CD4-positive, CD25-positive, alpha-beta regulatory T cell (primary cell): ENCODE measurements at places on chromosomes 1 and 21. TPM values are rescaled to one million over a fixed set of nuclear protein-coding genes. Genes with fewer than 3 reads are reported as not detected.

- no peak for DNase-seq
These were observed 734 bp downstream of the MED18 start for GRCh38 chr1:28329395-28330153.

DNA sequence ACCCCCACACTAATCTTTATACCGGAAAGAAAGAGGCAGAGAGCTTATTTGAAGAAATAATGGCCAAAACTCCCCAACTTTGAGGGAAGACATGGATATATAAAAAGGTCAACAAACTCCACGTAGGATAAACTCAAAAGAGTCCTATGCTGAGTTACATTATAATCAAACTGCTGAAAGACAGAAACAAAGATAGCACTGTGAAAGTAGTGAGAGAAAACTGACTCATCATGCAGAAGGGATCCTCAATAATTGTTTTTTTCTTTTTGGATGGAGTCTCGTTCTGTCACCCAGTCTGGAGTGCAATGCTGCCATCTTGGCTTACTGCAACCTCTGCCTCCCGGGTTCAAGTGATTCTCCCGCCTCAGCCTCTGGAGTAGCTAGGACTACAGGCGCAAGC, 48.5 kb upstream of the TTC39A start:
- no peak for DNase-seq

Gene OR2L3
- not detected for total RNA-seq

DNA sequence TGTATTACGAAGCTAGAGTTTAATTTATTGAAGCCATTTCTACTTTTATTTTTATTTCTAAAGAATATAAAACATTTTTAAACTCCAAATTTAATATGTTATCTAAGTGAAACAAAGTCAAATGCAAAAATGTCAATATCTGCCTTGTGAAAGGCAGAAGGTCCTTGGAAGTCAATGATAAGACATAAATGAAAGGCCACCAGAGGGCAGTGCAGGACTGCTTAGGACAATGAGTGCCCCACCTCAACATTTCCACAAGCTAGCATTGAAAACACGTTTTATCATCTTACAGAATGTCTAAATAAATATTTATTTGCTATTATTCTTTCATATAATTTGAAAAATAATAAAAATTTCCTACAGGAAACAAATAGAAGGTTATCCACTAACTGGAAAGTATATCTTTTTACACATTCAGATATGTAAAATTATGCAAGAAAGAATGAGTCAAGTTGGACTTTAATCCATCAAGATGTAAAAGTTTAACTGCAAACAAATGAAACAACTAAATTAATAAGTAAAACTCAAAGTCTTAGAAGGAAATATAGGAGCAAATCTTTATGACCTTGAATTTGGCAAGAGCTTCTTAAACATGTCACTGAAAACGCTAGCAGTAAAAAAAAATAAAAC, 140.1 kb upstream of the FMN2 start:
- DNase-seq = peak; percentile 32

DNA sequence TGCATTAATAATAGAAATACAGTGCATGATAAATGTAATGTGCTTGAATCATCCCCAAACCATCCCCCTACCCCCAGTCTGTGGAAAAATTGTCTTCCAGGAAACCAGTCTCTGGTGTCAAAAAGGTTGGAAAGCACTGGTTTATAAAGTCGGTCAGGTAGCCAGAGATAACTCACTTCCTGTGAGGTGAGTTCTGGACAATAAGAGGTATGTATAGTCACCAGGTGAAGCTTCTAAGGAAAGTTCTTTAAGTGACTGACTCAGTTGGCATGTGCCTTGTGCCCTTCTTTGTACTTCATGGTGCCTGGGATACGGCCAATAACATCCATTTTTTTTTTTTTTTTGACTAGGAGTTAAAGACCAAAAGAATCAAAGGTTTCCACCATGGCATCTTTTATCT, 103.7 kb downstream of the GPATCH2 start:
- no peak for DNase-seq

DNA sequence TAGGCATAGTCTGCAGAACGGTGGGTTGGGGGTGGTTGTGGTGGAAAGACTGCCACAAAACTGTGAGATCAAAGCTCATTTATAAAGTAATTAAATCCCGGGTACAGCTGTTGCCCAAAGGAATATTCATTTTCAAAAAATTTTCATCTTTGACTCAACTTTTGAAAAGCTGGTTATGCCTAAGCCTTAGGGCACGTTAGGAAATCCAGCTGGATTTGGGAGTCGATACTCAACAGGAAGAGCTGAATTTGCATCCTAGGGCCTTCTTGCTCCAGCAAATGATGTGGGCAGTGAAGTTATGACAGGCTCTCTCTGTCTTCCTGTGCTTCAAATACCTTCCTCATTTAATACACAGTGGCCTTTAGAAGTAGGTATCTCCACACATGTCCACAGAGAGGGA, 31.7 kb downstream of the ZP4 start:
- no peak for DNase-seq

Gene TTLL10
- total RNA-seq = not detected

DNA sequence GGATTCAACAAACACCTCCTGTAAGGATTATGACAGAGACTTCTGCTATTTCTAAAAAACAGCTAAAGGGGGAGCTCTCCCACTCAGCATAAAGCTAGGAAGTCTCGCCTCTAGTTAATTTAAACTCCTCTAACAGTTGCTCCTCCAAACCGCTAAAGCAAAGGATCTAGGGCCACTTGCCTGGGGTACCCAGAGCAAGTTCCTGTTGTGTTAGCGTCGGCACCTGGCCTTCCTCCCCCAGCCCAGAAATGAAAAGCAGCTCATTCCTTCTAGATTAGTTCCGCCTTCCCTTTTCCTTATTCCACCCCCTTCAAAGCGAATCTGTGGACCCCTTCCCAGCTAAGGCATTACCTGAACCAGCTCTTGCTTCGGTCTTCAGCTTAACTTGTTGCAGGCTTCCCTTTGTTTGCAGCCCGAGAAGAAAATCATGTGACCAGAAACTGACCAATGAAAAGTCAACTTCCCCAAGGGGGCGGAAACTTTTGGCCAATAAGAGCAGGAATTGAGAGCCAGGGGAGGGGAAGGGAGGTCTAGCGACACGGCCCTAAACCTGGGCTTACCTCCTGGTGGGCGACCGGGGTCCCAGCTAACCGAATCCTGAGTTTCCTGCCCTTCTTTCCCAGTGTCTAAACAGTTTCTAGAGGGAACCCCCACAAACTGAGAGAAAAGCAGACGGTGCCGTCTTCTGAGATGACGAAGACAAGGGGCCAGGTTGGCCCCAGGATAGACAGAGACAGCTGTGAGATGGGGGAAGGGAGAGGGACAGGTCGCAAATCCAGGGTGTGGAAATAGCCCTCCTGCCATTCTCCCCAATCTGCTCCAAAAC, at the start of gene PBXIP1:
Gene PBXIP1, minus strand, starts transcription at position 382 of the 826 bp plus-strand sequence. CDS start 2,378 bp downstream, outside the sequence.
- DNase-seq = peak; percentile 94

GRCh38 chr1:206690516-206690915, 5.8 kb downstream of the MAPKAPK2 start:
- DNase-seq = no peak

GRCh38 chr1:14180738-14181137, 417.7 kb upstream of the KAZN start:
- no peak for DNase-seq

- no peak for DNase-seq
These were observed 3.6 kb upstream of the CRABP2 start for GRCh38 chr1:156709031-156709430.

Gene OR2T2
- total RNA-seq = not detected

DNA sequence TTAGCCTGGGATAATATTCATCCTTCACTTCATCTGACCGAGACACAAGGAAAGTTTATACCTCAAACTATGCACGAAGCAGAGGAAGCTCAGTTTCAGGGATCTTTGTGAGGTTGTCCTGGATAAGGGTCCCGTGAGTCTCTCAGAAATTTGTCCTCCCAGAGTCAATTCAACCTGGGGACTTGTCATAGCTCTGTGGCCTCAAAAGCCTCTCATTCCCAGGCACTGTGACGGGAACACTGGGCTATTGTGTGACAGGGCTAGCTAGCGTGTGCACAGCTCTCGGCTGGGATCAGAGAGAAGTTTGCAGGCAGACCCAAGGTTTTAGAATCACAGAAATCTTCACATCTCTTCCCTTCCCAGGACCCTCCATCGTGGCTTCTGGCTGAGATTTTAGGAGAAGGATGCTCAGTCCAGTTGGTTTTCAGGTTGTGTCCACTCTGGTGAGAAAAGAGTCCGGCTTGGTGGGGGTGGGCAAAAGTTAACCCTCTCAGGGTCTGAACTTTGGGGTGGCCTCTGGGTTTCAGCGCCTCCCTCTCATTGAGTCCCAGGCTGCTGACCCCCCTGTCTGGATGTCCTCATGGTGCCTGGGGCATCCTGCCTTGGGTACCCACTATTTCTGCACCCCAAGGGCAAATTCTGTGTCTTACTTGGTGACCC, 20.4 kb upstream of the LBR start:
- DNase-seq = no peak

- DNase-seq = no peak
These were observed 3.0 kb downstream of the CRYBG2 start for GRCh38 chr1:26350701-26351589.

Gene ITLN2
- total RNA-seq = not detected

Gene HDAC1
- total RNA-seq = 98.2 TPM

Gene DONSON
- total RNA-seq = 15.2 TPM

DNA sequence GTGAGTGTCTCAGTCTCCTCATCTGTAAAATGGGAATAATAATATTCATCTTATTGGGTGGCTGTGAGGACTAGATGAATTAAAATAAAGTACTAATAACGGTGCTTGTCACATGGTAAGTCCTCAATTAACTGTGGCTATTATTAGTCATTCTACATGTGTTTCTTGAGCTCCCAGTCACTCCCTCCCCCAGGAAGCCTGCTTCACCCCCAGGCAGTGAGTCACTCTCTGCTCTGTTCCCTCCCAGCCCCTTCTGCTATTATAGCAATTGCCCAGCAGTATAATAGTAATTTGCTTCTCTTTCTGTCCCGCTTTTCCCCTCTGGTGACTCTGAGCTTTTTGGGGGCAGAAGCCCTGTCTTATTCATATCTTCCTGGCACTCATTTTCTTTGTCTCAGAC, 102.0 kb downstream of the BEND5 start:
- no peak for DNase-seq

GRCh38 chr1:94708299-94708685, 111.9 kb upstream of the SLC44A3 start:
- DNase-seq = no peak

DNA sequence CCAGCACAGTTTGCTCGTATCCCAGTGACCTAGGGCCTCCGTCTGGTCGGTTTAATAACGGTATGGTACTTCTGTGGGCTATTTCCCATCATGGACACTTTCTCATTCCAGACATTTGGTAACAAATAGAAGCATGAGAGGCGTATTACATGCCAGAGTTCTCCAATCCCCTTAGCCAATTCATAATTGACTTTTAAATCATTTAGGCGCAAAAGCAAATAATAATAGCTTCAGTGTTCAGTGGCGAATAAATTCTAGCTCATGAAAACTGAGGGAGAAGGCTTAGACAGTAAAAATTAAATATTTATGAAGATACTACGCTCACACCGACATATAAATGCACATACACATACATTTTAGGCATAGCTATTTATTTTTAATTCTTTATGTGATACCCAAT, 50.6 kb downstream of the CD247 start:
- no peak for DNase-seq

DNA sequence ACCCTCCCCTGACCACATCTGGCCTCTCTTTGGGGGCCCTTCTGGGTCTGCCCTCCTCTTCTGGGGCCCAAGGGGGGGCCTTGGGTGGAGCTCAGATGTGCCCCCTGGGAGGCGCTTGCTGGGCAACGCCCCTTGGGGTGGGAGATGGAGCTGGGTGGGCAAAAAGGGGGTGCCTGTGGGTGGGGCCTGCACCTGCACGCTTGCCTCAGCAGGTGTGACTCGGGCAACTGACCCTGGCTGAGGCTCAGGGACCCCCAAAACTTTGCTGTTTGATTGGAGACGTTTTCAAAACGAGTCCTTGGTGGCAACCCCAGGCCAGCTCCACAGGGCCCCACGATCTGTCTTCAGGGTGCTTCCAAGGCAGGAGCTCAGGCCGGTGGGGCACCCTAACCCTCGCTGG, 105.3 kb downstream of the SIK1 start:
- no peak for DNase-seq

DNA sequence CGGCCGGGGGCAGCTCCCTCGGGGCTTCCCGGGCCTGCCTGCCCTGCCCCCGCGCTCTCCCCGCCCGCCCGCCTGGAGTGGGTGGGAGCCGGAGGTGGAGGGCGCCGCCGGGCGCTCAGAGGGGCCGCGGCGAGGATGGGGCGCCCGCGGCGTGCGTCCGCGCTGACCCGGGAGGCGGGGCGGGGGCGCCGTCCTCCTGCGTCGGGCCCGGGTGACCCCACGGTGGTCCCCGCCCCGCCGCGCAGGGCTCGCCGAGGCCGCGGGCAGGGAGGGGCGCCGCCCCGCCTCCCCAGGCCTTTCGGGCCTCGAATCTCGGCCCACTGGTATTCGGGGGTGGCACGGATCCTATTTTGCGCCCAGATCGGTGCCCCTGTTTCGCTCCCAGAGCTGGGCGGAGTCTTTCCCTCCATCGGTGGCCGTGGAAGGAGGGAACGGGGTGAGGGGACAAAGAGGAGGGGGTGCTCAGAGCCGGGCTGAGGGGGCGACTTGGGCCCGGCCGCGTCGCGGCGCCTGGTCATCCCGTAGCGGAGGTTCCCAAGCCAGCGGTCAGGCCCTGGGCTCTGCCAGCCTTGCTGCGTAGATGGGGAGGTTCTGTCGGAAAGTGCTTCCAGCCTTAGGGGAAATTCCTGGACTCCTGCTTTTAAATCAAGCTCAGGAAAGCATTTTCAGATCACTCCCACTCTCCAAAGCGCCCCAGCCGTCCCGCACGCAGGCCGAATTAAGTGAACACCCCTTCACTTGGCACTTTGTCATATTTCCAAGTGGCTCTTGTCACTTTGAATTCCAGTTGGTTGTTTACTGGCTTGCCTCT, 545 bp downstream of the PATJ start:
- DNase-seq = no peak

DNA sequence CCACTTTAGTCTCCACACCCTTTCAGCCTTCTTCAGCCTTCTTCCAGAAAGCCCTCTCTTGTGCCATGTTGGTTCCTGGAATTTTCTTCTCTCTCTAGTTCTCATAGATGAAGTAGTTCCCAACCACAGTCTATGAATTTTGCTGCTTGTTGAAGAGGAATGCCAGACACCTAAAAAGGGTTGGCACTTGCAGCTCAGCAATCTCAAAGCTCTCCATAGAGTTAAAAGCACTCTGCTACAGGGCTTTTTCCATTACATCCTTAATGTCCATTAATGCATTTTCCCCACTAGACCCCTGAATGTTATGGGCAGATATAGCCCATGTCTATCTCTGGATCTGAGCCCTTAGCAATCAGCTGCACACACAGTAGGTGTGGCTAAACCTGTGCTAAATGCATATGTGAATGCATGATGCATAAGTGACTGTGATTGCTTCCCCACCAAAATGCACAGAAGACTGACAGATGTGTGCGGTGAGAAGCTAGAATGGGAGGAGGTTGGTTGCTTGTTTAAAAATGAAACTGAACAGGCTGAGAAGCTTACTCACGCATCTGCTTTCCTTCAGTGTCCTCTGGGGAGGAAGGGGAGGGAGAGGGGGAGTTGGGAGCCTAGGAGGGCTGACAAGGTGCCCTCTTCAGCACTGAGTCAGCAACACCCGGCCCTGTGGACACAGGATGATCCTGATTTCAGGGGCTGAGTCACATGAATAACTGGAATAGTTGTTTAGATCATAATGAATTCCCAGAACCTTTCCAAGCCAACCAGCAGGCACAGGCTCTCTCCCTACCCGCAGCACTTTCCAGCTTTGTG, 146.1 kb upstream of the FGGY start:
- DNase-seq = no peak

- DNase-seq = no peak
These were observed 60.1 kb upstream of the TARBP1 start for GRCh38 chr1:234538930-234539649.

Gene TMIGD3
- not detected for total RNA-seq
